Esophagus squamous epithelium (tissue), 5 donors: ENCODE measurements at places on chromosomes 6 and 20.

- DNase-seq, result no peak
Observed at GRCh38 chr6:53718597-53719460, 53.3 kb upstream of the KLHL31 start.

DNA sequence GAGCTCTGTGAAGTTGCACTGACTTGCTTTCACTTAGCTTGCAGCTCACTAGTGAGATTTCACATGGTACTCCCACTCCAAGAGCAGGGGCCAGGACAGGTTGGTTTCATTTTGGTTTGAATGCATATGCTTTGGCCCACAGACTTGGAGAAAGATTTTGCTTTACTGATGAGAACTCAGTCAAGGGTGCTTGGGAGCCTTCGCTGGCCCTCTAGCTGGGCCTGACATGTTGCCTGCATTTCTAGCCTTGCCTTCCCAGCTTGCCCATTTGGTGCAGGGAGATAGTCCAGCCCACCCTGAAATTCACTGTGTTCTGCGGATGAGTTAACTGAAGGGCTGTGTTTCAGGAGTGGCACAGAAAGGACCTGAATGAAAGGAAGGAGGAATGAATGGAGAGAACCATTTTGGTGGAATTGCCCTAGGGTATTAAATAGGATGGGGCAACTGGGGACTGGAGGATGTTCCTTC lies 1.9 kb downstream of the SGK1 start:
- no peak for DNase-seq

- DNase-seq, result no peak
Observed at GRCh38 chr6:40891686-40892085, 147.3 kb downstream of the UNC5CL start.

- DNase-seq, result no peak
Observed at GRCh38 chr20:42530855-42531448, 658.8 kb downstream of the PTPRT start.

- DNase-seq, result no peak
Observed at GRCh38 chr20:47682028-47682783, 103.1 kb downstream of the SULF2 start.
